ENCODE measurements at places on chromosomes 3 and 15.

DNA sequence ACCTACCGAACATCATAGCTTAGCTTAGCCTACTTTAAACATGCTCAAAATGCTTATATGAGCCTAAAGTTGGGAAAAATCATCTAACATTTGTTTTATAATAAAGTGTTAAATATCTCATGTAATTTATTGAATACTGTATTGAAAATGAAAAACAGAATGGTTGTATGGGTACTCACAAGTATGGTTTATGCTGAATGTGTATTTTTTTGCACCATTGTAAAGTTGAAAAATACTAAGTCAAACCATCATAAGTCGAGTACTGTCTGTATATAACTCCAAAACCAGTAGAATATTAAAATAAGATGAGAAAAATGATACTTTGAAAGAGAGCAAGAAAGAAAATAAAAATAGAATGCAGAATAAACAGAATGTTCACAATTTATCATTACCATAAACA lies 115.7 kb downstream of the ZNF280D start:
- no peak for DNase-seq

DNA sequence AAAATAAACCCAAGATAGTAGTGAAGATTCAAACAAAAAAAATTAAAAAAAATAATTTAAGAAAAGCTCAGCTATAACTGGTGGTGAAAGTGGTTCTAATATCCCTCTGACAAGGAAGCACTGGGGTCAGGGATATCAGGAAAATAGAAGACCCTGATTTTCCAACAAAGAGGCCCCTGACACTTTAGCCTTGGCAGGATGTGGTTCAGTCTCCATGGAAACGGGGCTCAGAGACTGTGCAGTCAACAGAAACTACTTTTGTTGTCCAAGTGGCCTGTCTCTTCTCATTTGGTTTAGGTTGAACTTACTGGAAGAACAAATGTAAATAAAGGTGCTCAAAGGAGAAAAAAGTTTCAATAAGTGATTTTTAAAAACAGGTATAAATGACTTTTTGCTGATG lies 27.2 kb downstream of the INTS14 start:
- DNase-seq, result peak; percentile 56

DNA sequence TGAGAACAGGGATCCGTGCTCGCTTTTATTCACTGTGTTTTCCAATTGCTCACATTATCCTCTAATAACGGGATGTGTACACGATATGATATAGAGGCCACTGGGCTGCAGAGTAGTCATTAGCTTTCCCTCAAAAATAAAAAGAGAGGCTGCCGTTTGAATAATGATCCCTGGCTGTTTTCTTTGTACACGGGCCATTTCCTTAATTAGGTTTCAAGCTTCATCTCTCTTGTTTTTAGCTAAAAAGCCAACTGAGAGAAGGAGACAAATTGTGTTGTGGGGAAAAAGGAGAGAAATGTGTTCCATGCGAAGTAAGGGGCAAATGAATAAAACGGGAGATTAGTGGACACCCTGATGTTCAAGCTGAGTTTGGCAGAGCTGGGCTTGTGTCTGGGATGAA lies 174.2 kb downstream of the CACNA2D3 start:
- no peak for DNase-seq

- no peak for DNase-seq
Measured at GRCh38 chr3:86416334-86416733, 574.6 kb downstream of the VGLL3 start.

DNA sequence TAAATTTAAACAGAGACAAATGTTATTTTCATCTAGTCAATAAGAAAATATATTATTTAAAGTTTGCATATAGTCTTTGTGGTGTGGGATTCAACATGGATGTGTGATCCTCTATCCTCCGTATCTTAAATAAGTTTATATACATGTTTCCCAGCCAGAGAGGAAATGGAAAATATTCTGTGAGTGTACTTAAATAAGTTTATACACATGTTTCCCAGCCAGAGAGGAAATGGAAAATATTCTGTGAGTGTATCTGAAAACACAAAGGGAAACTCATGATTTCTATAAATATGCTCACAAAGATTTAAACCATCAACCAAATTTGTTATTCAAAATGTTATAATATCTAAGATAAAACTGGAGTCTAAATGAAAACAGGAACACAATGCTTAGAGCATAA lies 110.0 kb upstream of the MELTF start:
- no peak for DNase-seq

GRCh38 chr15:46543626-46544025 lies 908.8 kb downstream of the SQOR start:
- DNase-seq, result no peak

DNA sequence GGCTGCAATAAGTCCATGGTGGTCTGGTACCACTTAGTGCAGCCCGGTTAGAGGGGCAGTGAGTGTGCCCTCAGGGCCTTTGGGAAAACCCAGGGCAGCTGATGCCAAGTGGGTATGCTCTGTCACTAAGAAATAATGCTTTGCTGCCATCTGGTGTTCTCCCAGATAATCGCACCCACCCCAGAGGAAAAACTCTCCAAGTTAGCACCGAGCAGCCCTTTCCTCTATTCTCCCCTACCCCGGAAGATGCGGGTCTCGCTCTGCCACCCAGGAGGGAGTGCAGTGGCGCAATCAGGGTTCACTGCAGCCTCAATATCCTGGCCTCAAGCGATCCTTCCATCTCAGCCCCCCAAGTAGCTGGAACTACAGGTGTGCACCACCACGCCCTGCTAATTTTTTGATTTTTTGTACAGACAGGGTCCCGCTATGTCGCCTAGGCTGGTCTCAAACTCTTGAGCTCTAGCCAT lies 21.3 kb upstream of the DAPK2 start:
- DNase-seq, result peak; percentile 73

DNA sequence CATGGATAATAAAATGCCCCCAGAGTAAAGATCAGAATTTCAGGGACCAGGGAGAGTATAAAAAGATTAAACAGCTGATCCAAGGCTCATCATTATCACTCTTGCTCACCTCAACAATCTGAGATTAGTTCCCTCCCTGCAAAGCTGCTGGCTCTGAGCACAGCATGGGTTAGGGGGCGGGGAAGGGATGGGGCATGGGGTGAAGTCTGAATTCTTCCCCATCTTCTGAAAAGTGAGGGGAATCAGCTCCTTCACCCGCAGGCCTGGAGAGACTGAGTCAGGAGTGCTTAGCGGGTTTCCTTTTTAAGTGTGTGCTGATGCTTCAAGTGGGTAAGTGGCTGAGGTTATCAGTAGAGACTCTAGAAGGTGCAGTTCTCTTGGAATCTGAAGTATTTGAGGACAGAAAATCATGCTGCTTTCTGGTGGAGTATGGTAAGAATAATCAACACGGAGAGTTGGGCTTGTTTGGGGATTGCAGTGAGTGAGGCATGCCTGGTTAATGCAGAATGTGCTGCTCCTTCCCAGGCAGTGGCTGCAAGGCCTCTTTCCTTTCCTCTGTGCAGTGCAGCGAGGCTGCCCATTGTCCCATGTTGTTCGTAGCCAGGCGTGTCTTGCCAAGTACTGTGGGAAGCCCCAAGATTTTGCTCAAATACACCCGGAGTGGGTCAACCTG lies 59.2 kb upstream of the TRAK1 start:
- DNase-seq, result no peak

DNA sequence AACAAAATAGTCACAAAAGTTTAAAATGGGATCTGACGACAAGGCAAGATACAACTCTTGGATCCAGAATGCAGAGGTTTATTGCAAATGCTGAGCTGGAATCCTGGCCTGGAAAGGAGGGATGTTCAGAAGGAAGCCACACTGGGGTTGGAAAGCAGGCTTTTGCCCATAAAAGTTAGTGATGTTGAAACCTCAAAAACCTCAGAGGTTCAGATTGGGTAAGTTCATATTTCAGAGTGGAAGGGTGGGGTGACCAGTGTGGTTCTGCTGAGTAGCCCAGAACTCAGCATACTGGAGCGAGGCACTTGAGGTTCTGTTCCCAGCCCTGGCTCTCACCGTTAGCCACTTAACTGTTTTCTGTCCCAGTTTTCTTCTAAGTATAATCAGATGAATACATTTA lies 114.0 kb upstream of the OSTN start:
- no peak for DNase-seq

- DNase-seq, result no peak
Measured at GRCh38 chr3:117941756-117942155, 1092.9 kb downstream of the IGSF11 start.

- no peak for DNase-seq
Measured at GRCh38 chr15:60639502-60639901, 160.6 kb upstream of the ICE2 start.

- no peak for DNase-seq
Measured at GRCh38 chr3:55555873-55556618, 68.9 kb upstream of the WNT5A start.

- DNase-seq, result no peak
Measured at GRCh38 chr3:123833398-123833785, 50.7 kb downstream of the MYLK start.

- no peak for DNase-seq
Measured at GRCh38 chr3:138203938-138204337, 16.8 kb downstream of the ARMC8 start.

GRCh38 chr3:13544951-13545651 lies 3.8 kb upstream of the FBLN2 start:
- DNase-seq, result no peak

DNA sequence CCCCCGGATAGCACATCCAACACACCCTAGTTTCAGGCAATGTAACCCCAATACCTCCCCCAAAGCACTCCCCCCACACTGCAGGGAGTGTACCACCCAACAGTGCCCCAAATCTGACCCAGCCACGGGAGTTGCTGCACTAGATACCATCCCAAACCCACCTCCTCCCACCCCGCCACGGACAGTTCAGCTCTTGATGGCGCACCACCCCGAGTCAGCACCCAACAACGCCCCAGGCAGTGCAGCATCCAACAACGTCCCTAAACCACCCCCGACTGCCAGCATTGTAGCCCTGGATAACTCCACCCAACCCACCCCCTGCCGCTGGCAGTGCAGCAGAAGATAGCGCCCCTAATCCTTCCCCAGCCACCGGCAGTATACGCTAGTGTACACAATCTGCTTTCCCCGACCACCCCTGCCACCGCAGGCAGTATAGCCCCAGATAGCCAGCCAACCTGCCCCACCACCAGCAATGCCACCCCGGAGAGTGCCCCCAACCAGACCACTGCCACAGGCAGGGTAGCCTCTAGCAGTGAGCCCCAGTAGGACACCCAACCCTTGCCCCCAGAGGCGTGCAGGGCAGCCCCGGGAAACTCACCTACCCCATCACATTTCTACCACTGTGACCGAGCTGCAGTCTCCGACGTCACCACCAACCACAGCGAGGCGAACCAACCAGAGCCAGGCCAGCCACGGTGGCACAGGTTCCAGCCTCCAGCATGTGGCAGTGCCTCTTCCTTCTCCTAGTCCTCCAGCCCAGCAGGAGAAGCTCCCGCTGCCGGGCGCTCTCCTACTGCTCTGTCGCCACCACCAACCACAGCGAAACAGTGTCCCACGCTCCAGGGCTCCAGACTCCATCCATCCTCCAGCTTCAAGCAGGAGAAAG lies 178.1 kb downstream of the POTEB3 start:
- DNase-seq, result peak; percentile 1

GRCh38 chr3:135756106-135756668 lies 209.3 kb upstream of the PPP2R3A start:
- no peak for DNase-seq

- no peak for DNase-seq
Measured at GRCh38 chr15:25092661-25093060, 137.9 kb downstream of the SNRPN start.

- DNase-seq, result no peak
Measured at GRCh38 chr3:43996379-43997301, 245.0 kb upstream of the TOPAZ1 start.

DNA sequence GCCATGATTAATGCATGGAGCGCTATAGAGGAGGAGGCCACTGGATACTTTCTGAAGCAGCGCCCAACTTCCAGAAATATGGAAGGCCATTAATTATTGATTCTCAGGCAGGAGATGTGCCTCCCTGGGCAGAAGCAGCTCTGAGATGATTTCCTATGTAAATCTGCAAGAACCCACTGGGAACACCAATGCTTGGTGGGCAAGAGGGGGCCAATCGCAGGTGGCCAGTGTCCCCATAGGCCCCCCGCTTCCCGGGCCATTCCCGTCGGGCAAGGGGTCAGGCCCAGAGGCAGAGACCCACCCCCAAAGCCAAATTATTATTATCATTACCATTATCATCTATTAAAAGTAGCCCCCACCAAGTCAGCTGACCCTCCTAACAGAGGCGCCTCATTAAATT lies 288.0 kb upstream of the TLE3 start:
- DNase-seq, result no peak

- DNase-seq, result peak; percentile 13
Measured at GRCh38 chr15:67116742-67117141, 51.3 kb downstream of the SMAD3 start.

GRCh38 chr15:51652084-51652668 lies 29.1 kb upstream of the SCG3 start:
- DNase-seq, result no peak

DNA sequence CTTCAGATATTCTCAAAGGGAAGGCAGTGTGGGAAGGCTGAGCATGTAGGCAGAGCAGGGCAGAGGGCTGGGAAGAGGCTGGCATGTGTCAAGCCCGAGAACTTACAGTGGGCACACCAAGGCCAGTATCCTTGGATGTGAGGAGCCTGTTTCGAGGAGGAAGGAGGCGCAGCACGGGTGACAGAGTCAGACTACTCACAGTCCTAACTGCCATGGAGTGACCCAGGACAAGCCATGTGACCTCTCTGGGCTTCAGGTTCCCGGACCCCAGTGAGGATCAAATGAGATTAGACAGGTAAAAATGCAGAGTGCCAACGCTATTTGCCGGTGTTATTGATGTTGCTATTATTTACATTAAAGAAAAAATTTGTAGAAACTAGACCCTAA lies 65.3 kb downstream of the NSMCE3 start:
- DNase-seq, result no peak

DNA sequence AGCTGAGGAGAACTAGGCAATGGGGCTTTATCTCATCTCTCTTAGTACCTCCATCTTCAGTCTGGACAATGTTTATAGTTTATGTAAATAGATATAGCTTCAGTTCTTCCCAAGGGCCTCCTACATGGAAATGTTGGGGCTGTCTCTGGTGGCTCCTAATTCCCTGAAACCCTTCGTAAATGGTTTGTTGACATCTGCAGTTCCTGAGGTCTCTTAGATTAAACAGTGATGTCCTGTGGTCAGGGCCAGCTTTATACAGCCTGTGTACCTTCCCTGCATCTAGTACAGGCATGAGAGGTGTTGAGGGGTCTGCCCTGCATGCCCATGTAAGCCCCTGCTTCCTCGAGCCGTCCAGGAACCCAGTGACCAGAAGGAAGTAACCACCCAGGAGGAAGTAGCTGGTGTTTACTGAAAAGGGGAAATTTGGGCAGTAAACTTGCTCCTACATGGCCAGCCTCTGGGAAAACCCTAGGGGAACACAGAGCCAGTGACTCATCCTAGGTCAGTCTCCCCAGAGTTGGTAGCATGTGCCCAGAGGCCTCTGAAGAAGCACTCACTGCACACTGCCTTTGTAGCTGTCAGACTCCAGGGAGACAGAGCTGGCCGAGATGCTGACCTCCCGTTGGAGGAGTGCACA lies 4.7 kb upstream of the TBC1D2B start:
- DNase-seq, result no peak

Measured in CD4-positive, alpha-beta T cell treated with Interleukin-6 for 4 hours (primary cell).